Bone marrow (tissue), 2 donors: ENCODE measurements at places on chromosomes 13 and 19.

- DNase-seq = no peak
Observed at GRCh38 chr19:33841685-33842084, 45.0 kb downstream of the KCTD15 start.

GRCh38 chr19:14015524-14016035 is 9.5 kb upstream of the RFX1 start:
- no peak for DNase-seq

- no peak for DNase-seq
Observed at GRCh38 chr19:1163934-1164683, 10.0 kb downstream of the SBNO2 start.

DNA sequence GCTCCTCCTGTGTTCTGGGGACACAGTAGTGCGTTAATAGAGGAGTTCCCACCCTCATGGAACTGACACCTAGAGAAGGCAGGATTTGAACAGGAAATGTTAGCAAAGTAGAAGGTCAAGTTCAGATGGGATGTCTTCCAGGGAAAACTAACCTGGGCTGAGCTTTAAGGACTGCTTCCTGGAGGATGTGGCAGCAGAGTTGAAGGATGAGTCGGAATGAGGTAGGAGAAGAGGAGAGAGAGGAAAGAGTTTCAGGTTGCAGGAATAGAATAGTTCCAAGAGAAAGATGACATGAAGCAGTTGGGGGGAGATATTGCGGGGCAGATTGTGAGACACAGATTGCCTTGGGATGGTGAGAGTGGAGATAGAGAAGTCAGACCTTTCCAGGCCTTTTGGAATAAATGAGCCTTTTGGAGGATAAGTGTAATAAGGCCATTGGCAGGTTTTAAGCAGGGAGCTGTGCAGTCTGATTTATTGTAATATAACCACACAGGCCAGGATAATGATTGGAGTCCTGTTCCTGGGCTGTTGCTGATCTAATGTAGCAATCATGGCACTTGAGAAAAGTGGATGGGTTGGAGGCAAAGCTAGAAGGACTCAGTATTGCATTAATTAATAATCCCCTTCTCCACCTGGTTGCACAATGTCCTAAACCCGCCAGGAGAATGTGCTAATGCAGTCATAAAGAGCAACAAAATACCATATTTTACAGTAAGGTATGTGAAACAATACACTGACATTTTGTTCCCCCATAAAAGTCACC is 205.4 kb downstream of the SHISA2 start:
- DNase-seq = no peak

- DNase-seq = no peak
Observed at GRCh38 chr13:113928685-113929627, 44.9 kb downstream of the C13orf46 start.

DNA sequence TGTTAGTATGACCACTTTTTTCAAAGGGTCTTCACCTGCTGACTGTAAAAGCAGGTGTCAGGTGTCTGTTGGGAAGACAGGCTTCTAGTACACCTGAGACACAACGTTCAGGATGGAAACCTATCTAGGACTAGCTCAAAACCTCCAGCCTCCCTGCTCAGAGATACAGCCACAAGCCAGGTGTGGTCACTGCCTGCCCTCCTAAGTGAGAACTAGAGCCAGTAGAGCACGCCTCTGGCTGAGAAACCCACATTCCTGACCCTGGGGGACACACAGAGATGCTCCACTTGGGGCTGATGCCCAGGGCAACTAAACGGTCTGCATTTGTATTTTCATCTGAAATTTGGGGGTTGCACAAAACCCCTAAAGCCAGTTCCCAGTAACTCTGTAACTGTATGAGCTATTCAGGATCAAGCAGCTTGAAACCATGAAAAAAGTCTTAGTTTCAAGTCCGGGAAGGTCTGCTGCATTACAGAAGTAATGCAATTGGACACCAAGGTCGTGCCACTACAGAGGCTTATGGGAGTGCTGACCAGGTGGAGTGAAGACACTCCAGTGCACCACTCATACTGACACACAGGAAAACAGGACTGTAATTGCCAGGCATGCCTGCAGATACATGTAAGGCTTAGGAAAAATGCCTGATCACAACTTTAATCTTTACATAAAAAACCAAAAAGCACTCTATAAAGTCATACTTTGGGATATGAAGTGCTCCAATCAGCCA is 27.8 kb downstream of the ANKRD10 start:
- no peak for DNase-seq

DNA sequence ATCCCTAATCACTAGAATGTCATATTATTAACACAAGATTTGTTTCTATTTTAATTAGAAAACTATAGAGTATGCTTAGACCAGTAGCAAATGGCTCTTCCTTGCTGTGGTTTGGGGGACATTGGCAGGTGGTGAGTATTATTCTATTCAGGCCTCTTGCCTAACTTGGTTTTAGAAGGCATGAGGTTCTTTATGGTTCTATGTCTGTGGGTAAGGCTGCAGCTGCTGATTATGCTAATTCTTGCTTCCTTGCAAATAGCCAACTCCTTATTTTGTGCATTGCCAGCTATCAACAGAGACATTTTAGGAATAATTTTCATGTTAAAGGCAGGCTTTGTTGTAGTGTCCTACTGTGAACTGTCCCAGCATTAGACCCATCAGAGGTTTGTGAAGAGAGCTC is 1344.9 kb downstream of the UQCRFS1 start:
- no peak for DNase-seq

DNA sequence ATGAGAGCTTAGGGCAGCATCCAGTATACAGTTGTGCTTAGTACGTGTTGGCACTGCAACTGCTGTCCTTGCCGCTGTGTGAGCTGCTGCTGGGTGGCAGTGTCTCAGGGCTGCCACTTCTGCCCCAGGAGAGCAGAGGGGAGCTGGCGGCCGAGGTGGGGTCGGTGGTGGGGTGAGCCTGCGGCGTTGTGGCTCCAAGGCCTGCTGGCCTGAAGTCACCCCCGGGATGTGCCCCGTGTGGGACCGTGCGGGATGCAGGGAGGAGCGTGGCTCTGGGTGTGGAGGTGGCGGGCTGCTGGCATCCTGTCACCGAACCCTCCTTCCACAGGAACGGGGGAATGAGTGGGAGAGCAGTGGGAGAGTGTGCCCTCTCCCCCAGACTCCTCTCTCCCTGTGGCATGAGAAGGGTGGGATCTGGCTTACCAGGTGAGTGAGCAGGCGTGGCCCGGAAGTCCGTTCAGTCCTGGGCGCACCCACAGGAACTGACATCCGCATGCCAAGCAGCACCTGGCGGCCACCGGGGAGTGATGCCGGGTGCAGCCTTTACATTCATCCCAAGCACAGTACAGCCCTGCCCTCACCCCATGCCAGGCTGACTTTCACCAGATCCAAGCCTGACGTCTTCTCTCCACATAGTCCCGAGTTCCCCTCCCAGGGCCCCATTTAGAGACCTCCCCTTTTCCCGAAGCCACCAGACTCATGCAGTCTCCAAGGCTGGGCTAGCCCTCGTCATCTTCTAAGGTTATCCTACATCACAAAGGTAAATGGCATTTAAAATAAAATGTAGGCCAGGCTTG is 26.6 kb downstream of the MCF2L start:
- DNase-seq = no peak

DNA sequence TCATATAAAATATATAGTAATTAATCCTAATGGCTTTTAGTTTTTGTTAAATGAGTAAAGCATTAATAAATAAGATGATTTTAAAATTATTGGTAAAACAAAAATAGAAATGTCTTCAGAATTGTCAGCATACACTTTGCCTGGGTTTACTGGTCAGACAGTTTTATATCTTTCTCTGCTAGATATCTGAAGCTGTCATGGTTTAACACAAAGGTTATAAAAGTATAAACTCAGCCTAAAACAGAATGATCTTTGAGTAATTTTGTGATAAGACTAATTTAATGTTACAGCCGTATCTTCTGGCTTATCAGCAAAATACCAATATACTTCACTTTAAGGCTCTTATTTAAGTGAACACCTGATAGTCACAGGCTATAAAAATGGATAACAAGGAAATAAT is 17.8 kb upstream of the NAA16 start:
- no peak for DNase-seq

DNA sequence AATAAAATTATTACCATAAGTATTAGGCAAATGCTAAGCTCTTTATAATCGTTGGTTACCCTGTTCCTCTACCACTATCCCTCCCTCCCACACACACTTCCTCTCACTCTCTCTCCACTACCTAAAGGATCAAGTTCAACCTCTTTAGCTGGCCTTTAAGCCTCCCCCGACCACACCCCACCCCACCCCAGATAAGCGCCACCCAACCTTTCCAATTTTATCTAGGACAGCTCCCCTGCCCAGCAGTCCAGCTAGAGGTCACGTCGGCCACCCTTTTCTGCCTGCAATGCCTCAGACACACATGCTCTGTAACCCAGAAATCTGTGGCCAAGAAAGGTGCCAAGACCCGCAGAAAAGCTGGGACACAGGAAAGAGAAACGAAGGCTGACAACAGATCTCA is 1.1 kb downstream of the LYPD4 start:
- no peak for DNase-seq

GRCh38 chr13:35127466-35127865 is 185.4 kb downstream of the NBEA start:
- DNase-seq = no peak

- DNase-seq = no peak
Observed at GRCh38 chr13:98582947-98583346, 6.0 kb upstream of the STK24 start.

DNA sequence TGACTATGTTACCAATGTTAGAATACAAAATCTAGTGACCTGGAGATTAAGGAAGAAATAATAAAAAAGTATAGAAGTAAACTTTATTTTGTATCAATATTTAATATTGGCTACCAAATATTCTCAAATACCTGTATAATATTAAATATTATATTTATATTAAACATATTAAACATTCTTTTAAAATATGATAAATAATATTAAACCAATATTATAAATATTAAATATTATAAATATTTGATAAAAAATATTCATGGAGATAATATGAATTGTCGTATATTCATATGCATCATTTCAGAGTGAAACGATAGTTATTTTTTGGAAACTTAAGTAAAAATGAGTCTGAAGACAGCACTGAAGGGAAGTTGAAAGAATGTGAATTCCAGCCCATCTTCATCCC is 571.2 kb upstream of the KLF12 start:
- DNase-seq = no peak

DNA sequence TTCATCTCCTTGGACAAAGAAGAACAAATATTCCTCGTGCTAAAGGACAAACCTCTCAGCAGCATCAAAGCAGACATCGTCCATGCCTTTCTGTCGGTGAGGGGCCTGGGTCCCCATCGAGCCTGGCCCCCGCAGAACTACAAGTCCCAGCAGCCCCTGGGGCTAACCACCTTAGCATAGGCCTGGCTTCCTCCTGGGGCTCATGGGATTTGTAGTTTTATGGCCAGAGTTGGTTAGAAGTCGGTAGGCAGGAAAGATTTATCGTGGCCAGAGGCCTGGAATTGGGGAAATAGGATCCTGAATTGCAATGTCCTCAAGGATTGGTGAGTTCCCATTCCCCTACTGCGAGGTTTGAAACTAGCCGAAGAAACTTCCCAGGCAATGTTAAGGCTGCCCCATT is 19.6 kb downstream of the TMEM150B start:
- DNase-seq = peak; percentile 2

DNA sequence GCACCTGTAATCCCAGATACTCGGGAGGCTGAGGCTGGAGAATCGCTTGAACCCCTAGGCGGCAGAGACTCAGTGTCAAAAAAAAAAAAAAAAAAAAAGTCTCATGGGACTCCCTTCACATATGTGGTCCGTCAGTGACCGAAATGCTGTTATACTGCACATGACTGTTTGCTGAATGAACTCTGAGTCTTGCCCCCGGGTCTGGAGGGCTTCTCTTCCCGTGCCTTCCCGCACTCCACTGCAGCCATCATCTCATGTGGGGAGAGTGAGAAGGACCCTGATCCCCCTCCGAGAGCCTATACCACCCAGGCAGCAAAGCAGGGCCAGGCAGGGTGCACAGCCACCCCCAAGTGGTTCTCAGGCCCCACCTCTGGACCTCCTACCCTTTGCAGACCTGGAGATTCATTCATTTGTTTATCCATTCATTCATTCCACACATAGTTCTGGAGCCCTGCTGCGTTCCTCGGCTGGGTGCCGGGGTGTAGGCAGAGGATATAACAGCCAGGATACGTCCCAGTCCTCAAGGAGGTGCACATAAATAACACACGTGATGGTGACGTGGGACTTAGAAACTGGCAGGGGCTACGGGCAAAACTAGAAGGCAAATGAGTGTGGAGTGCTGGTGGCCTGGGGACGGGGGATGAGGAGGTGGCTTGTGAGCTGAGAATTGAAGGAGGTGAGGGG is 14.2 kb downstream of the NDUFA11 start:
- no peak for DNase-seq

- DNase-seq = no peak
Observed at GRCh38 chr13:112748947-112749735, 59.3 kb downstream of the ATP11A start.

DNA sequence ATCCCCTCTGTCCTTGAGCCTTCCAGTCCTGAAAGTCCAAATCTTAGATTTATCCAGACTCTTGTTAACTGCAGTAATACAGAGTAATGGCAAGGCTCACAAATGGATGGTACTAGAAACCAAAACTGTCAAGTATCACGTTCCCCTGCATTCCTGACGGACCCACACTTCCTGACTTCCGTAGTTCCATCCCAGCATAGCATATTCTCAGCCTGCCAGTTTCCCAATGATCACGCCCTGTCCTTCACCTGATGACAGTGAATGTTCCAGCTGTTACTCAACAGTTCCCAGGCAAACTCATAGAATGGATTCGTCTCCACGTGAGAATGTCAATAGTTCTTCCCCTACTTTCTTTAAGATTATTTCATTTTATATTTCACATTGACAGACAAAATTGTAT is 33.6 kb downstream of the SLC7A1 start:
- no peak for DNase-seq

DNA sequence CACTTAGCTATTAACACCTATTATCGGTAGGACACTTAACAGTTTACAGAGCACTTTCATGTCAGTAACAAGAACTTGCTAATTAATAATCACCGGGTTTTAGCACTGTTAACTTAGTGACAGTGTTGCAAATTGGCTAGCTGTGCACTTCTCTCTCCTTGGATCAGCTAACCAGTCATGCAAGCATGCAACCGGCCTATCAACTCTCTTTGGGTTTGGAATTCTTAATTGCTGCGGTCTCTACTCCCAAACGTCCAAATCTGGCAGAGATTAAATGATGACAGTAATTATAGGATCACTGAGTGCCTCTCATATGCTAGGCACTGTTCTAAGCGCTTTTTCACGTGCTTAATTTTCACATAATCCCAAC is 1.2 kb downstream of the EPS15L1 start:
- no peak for DNase-seq

- DNase-seq = no peak
Observed at GRCh38 chr13:34458756-34459715, 483.0 kb upstream of the NBEA start.
